ENCODE measurements at places on chromosomes 7 and 10.
A peak's percentile ranks its signal among the peaks of the same experiment; 100 is the strongest.

DNA sequence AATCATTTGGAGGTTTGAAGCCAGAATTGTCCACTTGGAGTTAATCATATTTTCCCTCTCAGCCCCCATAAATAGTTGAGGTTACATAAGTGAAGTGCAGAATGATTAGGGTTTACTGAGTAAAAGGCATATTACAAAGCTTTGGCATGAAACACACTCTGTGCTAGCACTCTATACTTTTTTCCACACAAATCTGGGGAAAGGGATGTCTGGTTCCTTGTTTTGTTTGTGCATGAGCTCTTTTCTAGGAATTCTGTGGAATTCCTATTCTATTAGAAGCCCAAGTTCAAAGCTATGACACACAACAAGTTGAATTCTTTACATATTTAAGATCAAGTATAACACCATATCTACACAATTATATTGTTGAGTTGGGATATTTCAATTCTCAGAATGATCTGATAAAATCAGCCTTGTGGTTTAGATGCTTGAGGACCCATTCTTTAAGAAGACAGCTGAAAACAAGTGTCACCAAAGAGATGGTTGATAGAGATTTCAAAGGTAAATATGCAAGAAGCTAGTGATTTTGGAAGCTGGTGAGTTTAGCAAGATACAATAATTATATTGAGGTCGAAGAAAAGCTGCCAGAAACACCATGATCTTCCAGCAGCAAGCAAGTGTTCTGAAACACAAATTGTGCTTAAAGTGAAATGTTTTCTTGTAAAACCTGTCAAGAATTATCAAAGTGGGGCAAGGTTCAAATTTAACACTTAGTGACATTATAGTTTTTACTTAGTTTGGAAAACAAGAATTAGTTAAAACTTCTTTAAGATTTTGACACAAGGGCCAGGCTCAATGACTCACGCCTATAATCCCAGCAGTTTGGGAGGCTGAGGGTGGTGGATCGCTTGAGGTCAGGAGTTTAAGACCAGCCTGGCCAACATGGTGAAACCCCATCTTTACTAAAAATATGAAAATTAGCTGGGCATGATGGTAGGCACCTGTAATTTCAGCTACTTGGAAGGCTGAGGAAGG is 122.6 kb downstream of the INHBA start:
- peak; percentile 50 for DNase-seq

DNA sequence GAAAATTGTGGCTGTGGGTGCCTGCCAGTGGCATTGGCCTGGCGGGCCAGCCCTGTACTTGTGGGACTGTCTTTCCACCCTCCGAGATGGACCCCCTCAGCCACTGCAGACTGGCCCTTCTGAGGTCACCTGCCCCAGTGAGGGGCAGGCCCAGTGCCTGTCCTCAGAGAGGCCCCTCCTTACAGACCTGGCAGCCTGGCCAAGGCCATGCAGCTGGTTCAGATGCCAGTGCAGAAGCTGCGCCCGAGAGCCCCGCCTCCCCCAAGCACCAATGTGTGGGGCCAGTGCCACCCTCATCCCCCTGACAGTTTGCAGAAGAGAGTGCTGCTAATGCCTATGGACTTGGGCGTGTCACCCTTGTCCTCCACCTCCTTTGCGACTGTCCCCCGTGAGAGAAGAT is 10.0 kb downstream of the ZNF316 start:
- no peak for DNase-seq

- DNase-seq: no peak
These were observed 28.6 kb upstream of the KCNK18 start for GRCh38 chr10:117168729-117169128.

DNA sequence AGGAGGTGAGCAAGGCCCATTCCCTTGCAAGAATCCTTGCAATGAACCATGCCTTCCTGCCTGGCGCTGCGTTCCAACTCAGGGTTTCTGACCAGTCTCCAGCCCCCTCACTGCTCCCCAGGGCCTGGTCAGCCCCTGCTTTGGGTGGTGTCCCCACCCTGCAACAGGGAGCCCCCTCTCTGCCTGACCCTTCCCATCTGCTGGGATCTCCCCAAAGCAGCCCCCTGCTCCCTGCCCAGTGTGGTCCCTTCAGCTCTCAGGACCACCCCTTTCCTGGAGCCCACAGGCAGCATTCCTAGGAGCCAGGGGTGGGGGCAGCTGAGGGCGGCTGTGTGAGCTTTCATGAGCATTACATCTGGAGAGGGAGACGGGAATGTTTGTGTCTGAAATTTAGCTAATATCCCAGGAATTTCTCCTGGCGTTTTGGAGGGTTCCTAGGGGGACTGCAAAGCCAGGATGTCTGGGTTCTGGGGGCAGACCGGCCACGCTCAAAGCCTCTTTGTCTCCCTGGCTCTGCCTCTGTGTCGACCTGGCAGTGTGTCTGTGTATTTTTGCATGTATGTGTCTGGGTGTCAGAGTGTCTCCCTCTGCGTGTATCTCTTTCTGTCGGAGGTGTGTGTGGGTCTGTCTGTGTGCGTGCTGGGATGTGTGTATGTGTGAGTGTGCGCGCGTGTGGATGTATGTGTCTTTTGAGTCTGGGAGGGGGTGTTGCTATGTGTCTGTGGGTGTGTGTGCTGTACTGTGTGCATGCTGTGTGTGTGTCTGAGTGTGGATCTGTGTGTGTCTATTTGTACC is 300.5 kb upstream of the ZMIZ1 start:
- DNase-seq: no peak

DNA sequence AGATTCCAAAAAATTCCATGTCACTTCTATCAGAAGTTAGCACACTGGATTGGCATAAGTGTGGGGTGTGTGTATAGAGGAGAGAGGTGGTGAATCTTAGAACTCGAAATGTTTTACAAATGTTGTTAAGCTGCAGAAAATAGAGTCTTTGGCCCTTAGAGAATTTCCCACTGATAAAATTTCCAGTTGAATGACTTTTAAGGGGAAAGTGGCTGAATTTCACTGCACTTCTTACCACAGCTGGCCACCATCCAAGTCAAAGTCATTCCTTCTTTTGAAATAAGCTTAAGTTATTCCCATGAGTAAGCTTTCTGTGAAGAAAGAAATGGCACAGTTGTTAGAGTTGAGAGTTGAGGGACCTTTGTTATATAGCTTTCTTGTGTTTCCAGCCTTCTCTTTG is 13.9 kb downstream of the VCL start:
- peak; percentile 80 for DNase-seq

DNA sequence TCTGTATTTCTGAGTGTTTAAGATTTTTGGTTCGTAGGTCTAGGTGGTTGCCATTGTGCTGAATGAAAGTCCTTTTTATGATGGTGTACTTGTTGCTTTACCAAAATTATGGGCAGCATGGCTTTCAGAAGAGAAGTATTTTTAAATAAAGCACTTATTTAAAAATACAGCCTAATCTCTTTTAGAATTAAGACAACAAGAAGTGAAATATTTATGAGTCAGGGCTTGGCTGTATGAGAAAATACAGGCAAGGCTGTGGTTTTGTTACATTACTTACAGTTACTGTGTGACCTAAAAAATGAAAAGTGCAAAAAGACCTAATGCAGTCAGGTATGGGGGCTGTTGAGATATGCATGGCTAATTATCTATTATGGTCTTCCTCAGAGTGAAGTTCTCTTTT is 185.2 kb upstream of the PPP1R3A start:
- no peak for DNase-seq

- no peak for DNase-seq
These were observed 1.3 kb downstream of the FASTK start for GRCh38 chr7:151079199-151079910.

DNA sequence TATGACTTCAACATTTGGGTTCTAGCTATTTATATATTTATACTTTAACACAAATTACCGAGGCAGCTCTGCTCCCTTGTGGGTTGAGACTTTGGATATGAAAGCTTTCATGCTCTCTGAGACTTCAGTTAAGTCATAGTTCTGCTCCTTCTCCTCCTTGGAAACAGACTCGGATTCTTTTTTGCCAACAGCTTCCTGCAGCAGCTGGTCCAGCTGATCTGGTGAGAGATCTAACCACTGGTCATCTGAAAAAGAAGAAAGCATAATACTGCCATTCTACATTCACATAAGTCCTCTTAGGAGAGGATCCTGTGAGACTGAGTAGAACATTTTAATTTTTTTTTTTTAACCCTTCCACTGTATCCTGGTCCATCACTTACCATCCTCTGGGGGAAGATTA is 28.6 kb downstream of the ECD start:
- DNase-seq: no peak

GRCh38 chr10:133196221-133196915 is 33.6 kb upstream of the UTF1 start:
- no peak for DNase-seq

- DNase-seq: no peak
These were observed 308.7 kb upstream of the BMPER start for GRCh38 chr7:33596686-33597085.

- DNase-seq: no peak
These were observed 258.6 kb downstream of the PAXIP1 start for GRCh38 chr7:154744256-154744860.

GRCh38 chr10:18658271-18659124 is 733 bp upstream of the ARL5B start:
- DNase-seq: no peak

DNA sequence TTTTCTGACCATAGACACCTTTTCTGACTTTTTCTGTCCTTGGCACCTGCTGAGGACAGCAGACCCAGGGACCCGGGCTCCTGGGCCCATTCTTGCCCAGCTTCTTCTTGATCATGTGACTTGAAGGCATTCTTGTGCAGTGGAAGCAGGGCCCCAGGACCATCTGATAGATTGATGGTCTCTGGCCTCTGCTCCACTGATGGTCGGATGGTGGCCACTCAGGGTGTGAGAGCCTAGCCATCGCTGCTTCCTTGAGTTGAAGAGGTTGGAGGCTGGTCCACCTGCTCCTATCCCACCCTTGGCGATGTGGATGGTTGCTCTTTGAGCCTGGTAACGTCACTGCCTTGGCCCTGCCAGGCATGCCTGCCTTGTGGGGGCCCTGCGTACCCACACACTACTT is 37.8 kb upstream of the ZNF716 start:
- DNase-seq: no peak

- no peak for DNase-seq
These were observed 285.6 kb downstream of the IPMK start for GRCh38 chr10:57982091-57982490.

- no peak for DNase-seq
These were observed 404.3 kb upstream of the LRRTM3 start for GRCh38 chr10:66521506-66521905.

DNA sequence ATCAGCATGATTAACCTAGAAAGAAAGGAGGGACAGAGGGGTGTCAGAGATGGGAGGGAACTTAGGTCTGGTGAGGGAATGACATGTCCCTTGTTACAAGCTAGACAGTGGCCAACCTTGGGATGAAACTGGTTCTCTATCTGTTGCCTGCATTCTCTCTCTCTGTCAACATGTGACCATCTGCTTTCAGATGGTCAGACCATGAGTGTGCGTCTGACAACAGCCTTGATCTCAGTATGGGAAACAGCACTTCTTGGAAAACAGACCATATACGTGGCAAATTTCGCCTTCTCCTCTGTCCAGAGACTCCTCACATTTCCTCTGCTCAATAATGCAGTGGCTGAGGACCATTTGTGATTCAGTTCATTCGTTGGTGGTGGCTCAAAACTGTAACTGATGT is 845.9 kb downstream of the TYW1 start:
- no peak for DNase-seq

DNA sequence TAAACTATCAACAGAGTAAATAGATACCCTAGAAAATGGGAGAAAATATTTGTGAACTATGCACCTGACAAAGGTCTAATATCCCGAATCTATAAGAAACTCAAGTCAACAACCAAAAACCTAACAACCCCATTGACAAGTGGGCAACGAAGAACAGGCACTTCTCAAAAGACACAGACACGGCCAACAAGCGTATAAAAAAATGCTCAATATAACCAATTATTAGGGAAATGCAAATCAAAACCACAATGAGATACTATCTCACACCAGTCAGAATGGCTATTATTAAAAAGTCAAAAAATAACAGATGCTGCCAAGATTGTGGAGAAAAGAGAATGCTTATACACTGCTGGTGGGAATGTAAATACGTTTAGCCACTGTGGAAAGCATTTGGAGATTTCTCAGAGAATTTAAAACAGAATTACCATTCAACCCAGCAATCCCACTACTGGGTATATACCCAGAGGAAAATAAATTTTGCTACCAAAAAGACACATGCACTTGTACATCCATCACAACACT is 63.2 kb upstream of the CAV2 start:
- DNase-seq: no peak

GRCh38 chr10:114479307-114479706 is 75.0 kb upstream of the AFAP1L2 start:
- DNase-seq: no peak

GRCh38 chr7:30468041-30468440 is 10.5 kb downstream of the NOD1 start:
- DNase-seq: no peak

DNA sequence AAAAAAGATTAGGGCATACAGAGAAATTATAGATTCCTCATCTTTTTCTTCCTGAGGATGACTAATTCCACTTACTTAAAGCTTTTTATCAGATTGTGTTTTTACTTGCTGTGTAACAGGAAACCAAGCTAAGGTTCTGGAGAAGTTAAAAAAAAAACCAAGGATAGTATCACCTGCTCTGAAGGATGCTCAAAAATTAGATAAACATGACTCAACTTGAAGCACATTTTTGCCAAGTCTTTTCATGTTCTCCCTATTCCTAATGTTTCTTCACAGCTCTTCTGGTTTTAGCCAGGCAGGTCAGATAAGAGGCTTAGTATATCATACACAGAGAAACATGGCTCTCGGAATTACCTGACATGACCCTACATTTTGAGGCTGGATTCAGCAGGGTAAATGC is 90.3 kb downstream of the CPEB3 start:
- DNase-seq: no peak

GRCh38 chr7:51727441-51727840 is 410.8 kb upstream of the COBL start:
- DNase-seq: no peak

- no peak for DNase-seq
These were observed 59.9 kb downstream of the CH25H start for GRCh38 chr10:89147256-89147655.

GRCh38 chr10:2839081-2839725 is 228.1 kb upstream of the PFKP start:
- DNase-seq: no peak

DNA sequence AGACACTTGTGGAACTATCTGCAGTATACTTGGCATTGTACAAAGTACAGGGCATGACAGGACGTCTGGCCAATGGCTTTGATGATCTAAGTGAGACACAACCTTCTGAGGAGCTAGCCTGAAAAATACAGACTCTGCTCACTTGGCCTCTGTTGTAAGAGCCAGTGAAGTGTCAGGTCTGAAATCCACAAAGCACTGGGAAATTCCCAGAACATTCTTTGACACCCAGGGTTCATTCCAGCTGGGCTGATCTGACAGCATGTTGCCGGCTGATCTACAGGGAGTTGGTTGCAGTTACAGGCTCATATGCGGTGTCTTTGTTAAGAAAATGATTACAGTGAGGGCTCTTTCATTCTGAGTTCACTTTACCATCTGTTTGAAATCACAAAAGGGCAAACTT is 354.6 kb downstream of the PHF14 start:
- DNase-seq: no peak

GRCh38 chr10:14477408-14477710 is 146.6 kb upstream of the FRMD4A start:
- peak; percentile 39 for DNase-seq

GRCh38 chr10:42523098-42523497 is 115.3 kb downstream of the ZNF33B start:
- no peak for DNase-seq
